ENCODE measurements at places on chromosomes 2 and 18.

DNA sequence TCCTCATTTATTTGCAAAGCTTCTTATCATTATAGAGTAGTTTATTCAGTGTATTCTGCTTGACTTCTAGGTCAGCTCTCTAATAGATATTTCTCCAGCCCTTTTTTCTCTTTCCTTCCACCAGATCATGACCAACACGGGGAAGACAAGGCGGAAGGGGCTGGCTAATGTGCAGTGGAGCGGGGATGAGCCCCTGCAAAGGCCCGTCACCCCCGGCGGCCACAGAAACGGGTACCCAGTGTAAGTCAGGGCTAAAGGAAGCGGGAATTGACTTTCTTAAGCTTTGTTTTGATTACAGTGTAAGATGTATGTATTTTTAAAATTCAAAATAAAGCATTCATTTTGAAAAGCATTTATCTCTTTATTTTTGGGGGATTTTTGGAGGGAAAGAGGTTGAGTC lies 50.7 kb upstream of the B3GNT7 start:
- DNase-seq: no peak

DNA sequence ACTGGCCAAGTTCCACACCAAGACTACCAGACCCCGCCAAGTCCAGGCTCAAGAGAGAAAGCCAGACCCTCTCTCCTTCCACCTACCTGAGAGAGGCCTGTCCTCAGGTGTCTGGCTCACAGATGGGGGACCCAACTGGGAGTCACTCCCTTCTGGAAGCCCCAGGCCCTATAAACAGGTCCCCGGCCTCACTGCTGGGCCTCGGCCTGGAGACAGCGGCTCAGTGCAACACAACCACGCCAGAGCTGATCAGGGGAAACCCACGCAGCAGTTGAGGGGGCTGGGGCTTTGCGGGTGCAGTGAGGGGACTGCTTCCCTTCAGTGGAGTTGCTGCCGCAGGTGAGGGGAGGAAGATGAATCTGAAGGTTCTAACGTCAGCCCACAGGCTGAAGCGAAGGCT lies 22.8 kb upstream of the C1QL2 start:
- no peak for DNase-seq

GRCh38 chr18:75433098-75433497 lies 5.6 kb upstream of the SMIM21 start:
- no peak for DNase-seq

- DNase-seq: no peak
Observed at GRCh38 chr18:78292618-78293380, 686.8 kb upstream of the SALL3 start.

- no peak for DNase-seq
Observed at GRCh38 chr2:132627536-132627935, 42.5 kb downstream of the LYPD1 start.

GRCh38 chr2:241359481-241360045 lies 3.5 kb downstream of the FARP2 start:
- no peak for DNase-seq

DNA sequence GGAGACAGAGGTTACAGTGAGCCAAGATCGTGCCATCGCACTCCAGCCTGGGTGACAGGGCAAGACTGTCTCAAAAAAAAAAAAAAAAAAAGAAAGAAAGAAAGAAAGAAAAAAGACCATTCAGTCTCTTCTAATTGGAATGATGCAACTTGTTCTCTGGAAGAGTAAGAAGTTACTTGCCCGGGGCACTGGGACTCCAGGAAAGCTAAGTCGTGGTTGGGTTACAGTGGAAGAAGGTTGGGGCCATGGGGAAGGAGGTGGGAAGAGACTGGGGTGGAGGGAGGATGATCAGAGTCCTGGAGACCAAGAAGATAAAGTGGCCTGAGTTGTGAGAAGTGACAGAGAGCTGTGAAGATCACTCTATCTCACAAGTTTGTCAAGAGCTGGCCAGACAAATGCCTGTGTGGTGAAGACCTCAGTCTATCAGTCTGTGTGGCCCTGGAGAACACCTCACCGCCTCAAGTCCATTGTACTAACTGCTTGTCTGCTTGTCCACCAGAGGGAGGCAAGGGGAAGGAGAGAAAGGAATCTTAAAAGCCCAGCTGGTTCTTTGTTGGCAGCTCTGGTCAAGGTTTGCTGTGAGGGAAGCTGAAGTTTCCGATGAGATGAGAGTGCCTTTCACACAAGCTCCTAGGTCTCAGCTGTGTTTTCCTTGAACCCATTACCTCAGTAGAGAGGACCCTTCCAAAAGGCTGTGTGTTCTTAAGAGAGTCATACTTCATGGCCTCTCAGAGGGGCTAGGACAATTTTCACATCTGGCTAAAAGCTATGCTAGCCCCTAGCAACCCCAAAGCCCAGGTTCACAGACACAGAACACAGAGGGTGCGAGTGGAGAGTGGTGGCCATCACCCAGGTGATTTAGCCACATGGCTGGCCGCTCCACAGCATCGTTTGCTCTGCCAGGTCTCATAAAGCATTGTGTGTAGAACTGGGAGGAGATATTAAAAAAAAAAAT lies 72.0 kb upstream of the TMEM178A start:
- peak; percentile 44 for DNase-seq

DNA sequence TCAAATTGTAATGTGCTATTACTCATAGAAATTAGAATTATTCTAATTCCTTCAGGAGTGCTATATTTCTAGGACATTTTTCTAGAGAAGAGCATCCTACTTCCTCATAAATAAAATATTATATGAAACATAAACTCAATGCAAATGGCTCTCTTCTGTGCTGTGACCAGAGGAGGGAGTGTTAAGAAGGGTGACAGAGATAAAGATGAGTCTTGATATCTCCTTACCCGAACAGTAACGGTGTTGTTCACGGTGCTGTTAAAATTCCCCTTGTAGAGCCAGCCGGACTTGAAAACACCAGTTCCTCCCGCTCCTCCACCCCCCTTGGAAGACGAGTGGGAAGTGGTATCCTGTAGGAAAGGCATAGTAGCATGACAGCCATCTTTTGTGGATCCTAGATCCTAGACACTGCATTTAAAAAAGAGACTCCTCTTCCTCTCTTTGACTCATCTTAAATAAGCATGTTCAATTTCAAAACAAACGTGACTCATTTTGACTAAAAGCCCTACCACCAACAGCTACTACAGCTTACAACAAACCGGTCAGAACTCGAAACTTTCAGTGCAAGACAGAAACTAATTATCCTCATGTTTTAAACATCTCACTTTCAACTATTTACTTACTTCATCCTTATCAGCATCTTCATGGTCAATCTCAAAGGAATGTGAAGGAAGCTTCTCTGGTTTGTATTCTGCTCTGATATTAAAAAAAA lies 156.3 kb downstream of the DOCK10 start:
- no peak for DNase-seq

GRCh38 chr2:69973335-69973735 lies 11.9 kb upstream of the ASPRV1 start:
- DNase-seq: no peak

- DNase-seq: no peak
Observed at GRCh38 chr2:19911808-19912509, 10.2 kb upstream of the TTC32 start.

- no peak for DNase-seq
Observed at GRCh38 chr2:75113231-75113869, 86.0 kb downstream of the TACR1 start.

DNA sequence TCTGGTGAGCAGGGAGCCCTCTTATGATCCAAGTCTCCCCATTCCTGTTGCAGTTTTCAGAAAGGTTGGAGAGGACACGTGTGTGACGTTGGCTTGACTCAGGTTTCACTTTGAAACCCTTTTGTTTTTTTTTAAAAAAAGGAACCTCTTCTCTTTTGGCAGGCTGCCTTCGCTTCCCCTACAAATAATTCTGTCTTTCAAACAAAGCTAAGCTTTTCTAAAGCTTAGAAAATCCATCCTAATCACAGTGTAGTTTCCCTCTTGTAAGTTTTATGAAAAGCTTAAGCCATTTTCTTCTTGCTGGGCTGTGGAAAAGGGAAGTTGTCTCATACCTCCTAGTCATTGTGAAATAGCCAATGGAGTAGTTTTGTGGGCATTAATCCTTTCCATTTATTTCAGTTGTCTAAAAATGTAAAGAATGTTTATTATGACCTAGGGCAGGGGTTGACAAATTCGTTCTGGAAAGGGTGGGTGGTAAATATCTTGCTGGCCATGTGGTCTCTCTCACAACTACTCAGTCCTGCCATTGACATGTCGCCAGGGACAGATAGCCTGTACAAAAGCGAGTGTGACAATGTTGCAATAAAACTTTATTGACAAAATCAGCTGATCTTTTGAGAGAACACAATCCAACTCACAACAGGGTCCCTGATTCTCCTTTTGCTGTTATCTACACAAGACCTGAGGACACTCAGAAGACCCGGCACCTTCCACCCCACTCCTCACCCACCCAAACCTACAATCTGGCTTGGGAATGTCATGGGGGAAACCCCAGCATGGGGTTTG lies 878.8 kb downstream of the RNF144A start:
- no peak for DNase-seq

- peak; percentile 1 for DNase-seq
Observed at GRCh38 chr2:41414486-41415230, 633.2 kb upstream of the PKDCC start.

GRCh38 chr2:159516241-159516758 lies 100.0 kb downstream of the BAZ2B start:
- DNase-seq: no peak

DNA sequence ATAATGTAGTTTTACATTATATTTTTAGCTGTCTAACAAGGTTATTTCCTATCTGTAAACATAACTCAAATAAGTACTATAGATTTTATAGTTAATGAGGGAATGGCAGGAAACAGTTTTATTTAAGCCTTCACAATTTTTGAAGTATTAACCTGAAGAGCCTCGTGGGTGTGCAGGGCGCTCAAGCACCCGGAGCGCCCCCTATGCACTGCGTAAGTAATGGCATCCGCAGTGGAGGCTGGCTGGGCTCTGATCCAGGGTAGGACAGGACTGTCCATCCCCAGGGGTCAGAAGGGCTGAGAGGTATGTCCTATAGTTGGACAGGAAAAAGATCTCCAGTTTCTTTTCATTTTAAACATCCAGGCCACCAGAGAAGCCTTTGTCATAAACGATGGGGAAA lies 8.2 kb upstream of the GBX2 start:
- no peak for DNase-seq

GRCh38 chr18:9542924-9543323 lies 67.6 kb downstream of the RALBP1 start:
- DNase-seq: no peak

DNA sequence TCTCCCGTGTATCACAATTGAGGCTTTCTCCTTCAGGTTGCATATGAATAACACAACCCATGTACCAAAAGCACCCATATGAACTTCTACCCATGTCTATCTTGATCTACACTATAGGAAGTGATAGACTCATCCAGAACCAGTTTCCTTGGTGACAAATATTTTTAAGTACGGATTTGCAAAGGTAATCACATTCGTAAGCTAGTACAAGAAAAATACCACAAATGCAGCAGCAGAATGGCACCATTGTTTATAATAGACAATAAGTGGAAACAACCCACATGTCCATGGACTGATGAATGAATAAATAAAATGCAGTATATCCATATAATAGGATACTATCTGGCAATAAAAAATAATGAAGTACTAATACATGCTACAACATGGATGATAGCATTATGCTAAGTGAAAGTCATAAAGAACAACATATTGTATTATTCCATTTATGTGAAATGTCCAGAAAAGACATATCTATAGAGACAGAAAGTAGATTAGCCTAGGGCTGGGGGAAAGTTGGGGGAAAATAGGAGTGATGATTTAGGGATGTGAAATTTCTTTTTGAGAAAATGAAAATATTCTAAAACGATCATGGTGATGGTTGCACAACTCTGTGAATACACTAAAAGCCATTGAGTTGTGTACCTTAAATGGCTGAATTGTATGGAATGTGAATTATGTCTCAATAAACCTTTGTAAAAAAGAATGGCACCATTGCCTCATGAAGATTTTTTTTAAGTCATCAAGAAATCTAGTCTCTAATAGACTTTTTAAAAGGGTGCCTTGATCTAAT lies 3.4 kb upstream of the CCDC88A start:
- DNase-seq: no peak

DNA sequence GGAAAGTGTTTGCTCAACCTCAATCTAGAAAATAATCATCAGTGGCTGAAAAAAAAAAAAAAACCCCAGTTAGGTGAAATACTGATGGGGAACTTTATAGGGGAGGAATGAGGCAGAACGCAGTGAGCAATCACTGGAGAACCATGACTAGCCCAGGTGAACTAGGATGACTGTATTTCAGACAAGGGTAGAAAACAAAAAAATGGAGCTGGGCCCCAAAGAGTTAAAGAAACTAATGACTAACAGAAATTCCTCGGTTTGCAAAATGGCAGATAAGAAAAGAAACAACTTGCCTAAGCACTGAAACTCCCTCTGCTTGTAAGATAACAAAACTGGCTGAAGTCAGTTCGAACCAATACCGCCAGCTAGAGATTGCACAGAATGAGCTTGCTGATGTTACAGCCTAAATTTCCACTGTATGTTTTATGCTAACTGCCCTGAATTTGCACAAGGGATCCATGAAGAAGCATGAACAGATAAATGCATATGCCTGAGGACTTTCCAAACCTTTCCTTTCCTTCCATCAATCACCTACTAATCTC lies 245.9 kb downstream of the METTL4 start:
- no peak for DNase-seq

- no peak for DNase-seq
Observed at GRCh38 chr18:35239314-35239713, 1.5 kb upstream of the ZNF397 start.

- DNase-seq: no peak
Observed at GRCh38 chr2:192197357-192197756, 2.6 kb upstream of the TMEFF2 start.

DNA sequence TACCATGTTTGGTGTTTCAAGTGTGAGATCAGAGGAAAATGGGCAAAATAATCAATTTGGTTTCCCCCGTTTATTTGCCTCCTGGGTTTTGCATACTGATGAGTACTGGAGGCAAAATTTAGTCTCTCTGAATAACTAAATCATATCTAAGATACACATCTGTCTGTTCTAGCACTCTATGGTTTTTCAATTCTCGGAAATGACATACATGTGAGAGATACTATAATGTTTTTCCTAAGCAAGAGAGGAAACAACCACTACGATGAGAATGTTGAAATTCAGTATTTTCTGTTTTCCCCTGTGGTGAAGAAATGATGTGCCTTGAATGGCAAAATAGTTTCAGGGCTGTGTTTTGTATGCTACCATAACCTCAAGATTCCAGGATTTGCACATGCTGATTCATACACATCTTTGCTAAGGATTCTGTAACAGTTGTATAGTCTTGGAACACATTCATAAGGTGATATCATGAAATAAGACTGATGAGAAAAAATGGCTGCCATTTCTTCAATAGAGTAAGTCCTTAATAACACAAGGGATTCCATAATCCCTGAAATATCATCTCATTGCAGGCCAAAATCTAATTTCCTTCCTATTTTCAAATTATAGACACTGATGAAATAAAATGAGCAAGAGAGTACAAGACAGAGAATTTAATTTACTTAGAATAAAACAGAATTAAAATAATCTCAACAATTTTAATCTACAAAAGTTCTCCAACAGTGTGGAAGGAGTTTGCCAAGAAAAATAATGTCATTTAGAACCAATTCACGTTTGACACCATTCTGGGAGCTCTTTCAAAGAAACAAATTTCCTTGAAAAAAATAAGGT lies 316.6 kb downstream of the FIGN start:
- DNase-seq: no peak

GRCh38 chr2:144078106-144078505 lies 441.8 kb downstream of the ZEB2 start:
- DNase-seq: no peak

All from fibroblast of skin of left biceps (primary cell).